ENCODE measurements at places on chromosomes 12 and 14. TPM values are rescaled to one million over a fixed set of nuclear protein-coding genes. Genes with fewer than 3 reads are reported as not detected.

GRCh38 chr14:57089901-57090300, 178.8 kb downstream of the EXOC5 start:
- no peaks in the 10 kb centered on the region for H3K27me3 ChIP-seq
- H3K36me3 ChIP-seq: no peaks in the 10 kb centered on the region
- H3K27ac ChIP-seq: no peak overlapping the region
- H3K4me1 ChIP-seq: no peaks in the 10 kb centered on the region
- H3K4me3 ChIP-seq: no peak overlapping the region
- no peak for DNase-seq

The RFX4 gene
- total RNA-seq: not detected

The ACVRL1 gene
- total RNA-seq: 0.36 TPM

- no peak overlapping the region for H3K4me3 ChIP-seq
- H3K27me3 ChIP-seq: peaks cover 14% of the 10 kb centered on the region
- H3K36me3 ChIP-seq: no peaks in the 10 kb centered on the region
These were observed 235.7 kb upstream of the PWP1 start for GRCh38 chr12:107449891-107450290.

The IFT43 gene
- total RNA-seq: 28.2 TPM

DNA sequence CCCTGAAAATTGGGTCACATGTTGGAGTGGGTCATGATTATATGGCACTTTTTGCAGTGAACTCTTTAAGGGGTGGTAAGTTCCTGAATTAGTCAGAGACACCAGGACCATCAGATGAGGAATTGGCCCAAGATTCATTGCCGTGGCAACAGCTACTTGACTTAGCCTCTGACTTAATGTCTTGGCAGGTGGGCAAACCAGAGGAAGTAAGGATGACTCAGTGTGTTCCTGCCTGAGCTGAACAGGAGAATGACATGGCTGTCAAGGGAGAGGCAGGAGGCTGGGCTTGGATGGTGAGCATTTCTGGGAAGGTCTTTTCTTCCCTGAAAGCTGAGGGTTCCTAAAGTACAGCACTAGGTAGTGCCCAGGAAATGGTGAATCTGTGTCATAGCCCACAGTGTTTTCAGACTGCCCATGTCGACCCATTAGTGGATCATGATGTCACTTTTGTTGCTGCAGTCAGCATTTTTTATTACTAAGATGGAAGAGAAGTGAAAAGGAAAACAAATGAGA, 170.1 kb upstream of the PWP1 start:
- peaks cover 12% of the 10 kb centered on the region for H3K4me1 ChIP-seq
- H3K27ac ChIP-seq: peak overlapping the region; percentile 79
- no peak for DNase-seq
- H3K4me3 ChIP-seq: no peak overlapping the region
- H3K27me3 ChIP-seq: peaks cover 11% of the 10 kb centered on the region

GRCh38 chr14:55382483-55382882, 29.1 kb downstream of the ATG14 start:
- H3K27ac ChIP-seq: peak overlapping the region; percentile 49
- no peak for DNase-seq
- H3K27me3 ChIP-seq: no peaks in the 10 kb centered on the region
- peaks cover 24% of the 10 kb centered on the region for H3K36me3 ChIP-seq

DNA sequence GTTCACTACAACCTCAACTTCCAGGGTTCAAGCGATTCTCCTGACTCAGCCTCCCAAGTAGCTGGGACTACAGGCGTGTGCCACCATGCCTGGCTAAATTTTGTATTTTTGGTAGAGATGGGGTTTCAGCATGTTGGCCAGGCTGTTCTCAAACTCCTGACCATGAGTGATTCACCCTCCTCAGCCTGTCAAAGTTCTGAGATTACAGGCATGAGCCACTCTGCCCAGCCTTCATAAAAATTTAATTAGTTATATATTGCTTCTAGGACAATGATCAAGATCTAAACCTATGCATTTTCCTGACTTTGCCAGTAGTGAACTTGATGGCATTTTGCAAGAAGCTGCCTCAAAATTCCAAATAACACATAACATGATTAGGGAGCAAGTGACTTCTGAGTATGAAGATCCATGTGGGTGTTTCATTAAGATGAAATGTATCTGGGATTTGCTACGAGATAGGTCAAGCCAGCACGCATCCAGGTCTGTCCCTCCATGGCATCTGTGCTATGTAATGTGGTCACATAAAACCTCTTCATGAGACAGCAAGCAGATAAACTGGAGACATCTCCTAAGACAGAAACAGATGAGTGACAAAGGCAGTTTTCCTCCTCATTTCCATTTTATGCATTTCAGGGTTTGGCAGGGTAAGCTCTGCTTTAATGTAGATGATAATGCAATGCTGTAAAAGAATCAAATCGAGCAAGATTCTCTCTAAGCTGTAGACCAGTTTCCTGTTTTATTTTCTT, 319.4 kb upstream of the ATP2B1 start:
- H3K27ac ChIP-seq: no peak overlapping the region
- no peak for DNase-seq
- no peaks in the 10 kb centered on the region for H3K27me3 ChIP-seq
- H3K4me1 ChIP-seq: peaks cover 27% of the 10 kb centered on the region
- H3K4me3 ChIP-seq: no peak overlapping the region

- H3K36me3 ChIP-seq: no peaks in the 10 kb centered on the region
- no peaks in the 10 kb centered on the region for H3K4me1 ChIP-seq
- no peak for DNase-seq
- no peak overlapping the region for H3K4me3 ChIP-seq
These were observed 176.6 kb downstream of the GALC start for GRCh38 chr14:87816416-87816815.

DNA sequence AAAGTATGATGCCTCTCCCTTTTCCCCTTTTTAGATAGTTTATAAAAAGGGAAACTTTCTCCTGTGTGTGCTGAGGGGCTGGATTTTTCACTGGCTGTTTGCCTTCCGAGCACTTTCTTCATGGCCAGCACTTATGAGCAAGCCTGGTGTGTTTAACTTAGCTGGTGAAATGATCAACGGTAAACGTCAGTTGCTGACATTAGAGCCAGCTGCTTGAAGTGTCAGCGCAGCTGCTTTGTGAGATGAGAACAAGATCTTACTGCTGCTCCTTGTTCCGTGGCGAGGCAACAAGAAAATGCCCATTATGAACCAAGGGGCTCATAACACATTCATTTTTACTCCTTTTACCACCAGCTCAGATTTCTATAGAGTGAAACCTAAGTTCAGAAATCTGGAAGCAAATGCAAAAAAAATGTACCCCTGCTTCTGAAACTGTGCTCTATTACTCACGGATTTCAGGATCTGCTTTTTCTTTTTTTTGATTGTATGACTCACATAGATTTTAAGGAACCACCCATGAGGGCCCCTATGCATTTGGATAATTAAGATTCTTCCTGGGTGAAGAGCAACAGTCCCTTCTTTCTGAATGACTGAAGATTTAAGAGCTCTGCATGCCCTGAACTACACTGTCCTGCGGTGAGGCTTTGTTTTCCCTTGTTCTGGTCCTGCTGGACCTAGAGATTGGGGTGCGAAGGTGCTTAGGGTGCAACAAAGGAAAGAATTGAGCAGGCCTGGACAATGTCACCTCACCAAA, 74.3 kb upstream of the CPM start:
- H3K4me1 ChIP-seq: peaks cover 19% of the 10 kb centered on the region
- no peaks in the 10 kb centered on the region for H3K36me3 ChIP-seq
- no peaks in the 10 kb centered on the region for H3K27me3 ChIP-seq
- H3K27ac ChIP-seq: peak overlapping the region; percentile 75
- peak overlapping the region; percentile 64 for H3K4me3 ChIP-seq

DNA sequence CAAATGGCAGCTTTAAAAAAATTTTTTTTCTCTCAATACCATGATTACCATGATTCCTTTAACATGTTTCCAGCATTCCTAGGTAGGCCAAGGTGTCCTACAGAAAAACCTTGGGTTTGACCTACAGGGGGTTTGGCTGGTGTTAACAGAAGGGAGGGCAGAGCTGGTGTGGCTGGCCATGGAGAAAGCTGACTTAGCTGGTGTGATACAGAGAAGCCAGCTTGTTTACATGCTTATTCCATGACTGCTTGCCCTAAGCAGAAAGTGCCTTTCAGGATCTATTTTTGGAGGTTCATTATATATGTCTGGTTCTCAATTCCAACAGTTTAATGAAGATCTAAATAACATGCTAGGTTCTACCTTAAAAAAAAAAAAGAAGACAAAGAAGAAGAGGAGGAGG, 68.6 kb downstream of the EEA1 start:
- DNase-seq: no peak
- H3K4me3 ChIP-seq: no peak overlapping the region
- H3K4me1 ChIP-seq: peaks cover 3% of the 10 kb centered on the region

- no peak overlapping the region for H3K4me3 ChIP-seq
- no peak for DNase-seq
- H3K27ac ChIP-seq: peak overlapping the region; percentile 62
- no peaks in the 10 kb centered on the region for H3K27me3 ChIP-seq
- peaks cover 84% of the 10 kb centered on the region for H3K4me1 ChIP-seq
These were observed 325.5 kb downstream of the RAD51B start for GRCh38 chr14:68145036-68145435.

Measured in chondrocyte (in vitro differentiated cells).